Lung microvascular endothelial cell (primary cell): ENCODE measurements at places on chromosomes 7 and 10. TPM values are rescaled to one million over a fixed set of nuclear protein-coding genes. Genes with fewer than 3 reads are reported as not detected.

Gene FEZF1
- not detected in 2 replicates for total RNA-seq

Gene CALHM1
- total RNA-seq = not detected in 2 replicates

- DNase-seq = peak; percentile 80
These were observed 73.0 kb upstream of the IL6 start for GRCh38 chr7:22653951-22654350.

DNA sequence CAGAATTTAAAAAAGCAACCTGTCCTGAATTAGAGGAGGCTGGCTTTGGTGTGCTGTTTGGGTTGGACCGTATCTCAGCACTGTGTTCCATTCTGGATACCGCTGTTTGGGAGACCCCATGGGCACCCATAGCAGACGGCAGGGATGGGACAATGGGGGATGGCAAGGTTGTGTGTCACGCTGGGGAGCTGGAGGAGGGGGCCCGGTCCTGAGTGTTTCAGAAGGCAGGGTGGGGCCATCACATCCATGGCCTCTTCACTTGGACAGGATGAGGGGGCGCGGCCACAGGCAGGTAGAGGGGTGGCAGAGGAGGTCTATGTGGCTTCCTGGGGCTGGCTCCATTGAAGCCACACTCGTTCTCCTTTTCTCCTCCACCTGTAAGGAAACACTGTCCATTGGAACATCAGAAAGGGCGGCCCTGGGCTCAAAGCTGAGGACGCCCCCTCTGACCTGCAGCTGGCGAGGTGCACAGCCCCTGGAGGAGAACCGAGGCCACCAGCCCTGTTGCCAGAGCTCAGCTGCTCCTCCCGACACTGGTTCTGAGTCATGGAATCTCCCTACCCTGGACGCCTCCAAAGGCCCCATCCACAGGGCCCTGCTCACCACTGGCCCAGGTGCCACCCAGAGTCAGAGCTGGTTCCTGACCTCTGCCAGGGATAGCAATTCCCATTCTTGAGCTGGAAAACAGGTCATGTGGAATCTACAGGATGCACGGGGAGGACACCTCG, 587.3 kb downstream of the DNAJB6 start:
- no peak for DNase-seq

DNA sequence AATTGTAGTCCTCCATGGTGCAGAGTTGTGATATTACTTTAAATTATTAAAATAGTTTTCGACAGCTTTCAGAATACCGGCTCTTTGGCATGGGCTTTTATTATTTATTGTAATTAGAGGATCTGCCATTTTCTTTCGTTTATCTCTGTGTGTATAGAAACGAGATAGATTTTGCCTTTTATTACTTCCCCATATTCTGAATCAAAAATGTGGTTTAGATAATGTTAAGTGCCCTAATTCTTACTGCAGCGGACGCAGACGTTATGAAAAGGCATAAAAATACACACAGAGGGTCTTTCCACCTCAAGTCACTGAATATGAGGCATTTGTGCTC, 1.9 kb upstream of the ARID5B start:
- no peak for DNase-seq

DNA sequence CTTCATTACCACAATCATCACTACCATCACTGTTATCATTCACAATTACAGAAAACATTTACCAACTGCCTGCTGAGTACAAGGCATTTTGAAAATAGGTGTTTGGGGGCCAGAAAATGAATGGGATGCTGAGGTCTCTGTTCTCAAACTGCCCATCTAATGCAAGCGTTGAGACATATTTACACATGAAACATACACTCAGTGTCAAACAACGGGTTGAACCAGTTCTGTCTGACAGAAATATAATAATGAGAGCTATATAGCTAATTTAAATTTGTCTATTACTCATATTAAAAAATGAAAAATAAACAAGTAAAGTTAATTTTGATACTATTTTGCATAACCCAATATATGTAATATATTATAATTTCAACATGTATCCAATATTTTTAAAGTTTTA, 303.1 kb downstream of the KCNMA1 start:
- DNase-seq = no peak

DNA sequence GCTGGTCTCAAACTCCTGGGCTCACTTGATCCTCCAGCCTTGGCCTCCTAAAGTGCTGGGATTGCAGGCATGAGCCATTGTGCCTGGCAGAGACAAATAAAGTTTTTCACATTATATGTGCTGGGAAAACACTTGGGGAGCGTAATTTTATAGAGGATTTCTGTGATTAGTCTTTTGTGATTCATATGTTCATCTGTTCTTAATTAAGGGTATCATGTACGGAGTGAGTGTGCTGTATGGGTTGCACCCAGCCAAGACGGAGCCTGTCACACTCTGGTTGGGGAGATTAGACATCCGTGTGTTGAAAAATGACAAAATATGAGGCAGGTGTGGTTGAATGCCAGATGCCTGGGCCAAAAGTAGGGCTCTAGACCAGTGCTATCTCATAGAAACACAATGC, 10.3 kb downstream of the ADRB1 start:
- no peak for DNase-seq
